SK-N-SH (cell line): ENCODE measurements at places on chromosomes 4 and X. TPM values are rescaled to one million over a fixed set of nuclear protein-coding genes. Genes with fewer than 3 reads are reported as not detected.

DNA sequence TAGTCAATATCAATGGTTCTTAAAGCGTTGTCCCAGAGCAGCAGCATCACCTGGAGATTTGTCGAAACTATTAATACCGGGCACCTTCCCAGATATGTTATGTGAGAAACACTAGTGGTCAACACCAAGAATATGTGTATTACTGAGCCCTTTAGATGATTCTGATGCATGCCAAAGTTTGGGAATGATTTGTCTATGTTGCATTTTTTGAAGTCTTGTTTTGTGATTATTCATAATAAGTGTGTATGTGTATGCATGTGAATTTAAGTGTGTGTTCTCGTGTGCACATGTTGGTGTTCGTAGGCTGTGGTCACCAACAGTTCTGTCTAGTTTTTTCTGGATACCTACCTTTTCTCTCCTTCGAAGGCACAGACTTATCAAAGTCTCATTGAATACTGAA is 749.4 kb downstream of the GRID2 start:
- no peaks in the 10 kb centered on the region for H3K4me1 ChIP-seq
- no peak for DNase-seq
- no peak overlapping the region for H3K4me3 ChIP-seq
- no peaks in the 10 kb centered on the region for H3K36me3 ChIP-seq

DNA sequence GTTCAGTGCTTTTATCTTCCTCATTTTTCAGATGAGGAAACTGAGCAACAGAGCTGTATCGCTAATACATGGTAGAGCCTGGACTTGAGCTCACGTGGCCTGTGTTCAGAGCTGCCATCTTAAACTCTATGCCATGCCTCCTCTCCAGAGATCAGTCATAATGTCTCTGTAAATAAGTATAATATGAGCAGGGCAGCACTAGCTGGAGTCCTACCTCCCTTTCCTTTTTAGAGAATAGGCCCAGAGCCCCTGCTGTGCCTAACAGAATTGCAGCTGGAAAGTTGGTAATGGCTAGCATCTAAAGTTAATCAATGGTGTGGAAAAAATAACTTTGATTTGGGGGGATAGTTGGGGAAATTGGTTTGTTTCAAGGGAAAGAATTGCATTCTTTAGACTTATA is 20.4 kb downstream of the CASP6 start:
- no peaks in the 10 kb centered on the region for H3K4me1 ChIP-seq
- no peaks in the 10 kb centered on the region for H3K27me3 ChIP-seq
- no peak overlapping the region for H3K4me3 ChIP-seq
- DNase-seq: no peak

- no peaks in the 10 kb centered on the region for H3K27me3 ChIP-seq
- H3K36me3 ChIP-seq: no peaks in the 10 kb centered on the region
- no peak overlapping the region for H3K4me3 ChIP-seq
- H3K4me1 ChIP-seq: peaks cover 17% of the 10 kb centered on the region; the same call in 1 of the 2 replicates
- no peak overlapping the region for H3K27ac ChIP-seq
- no peak for DNase-seq
Measured at GRCh38 chr4:168529257-168529656, 32.4 kb downstream of the PALLD start.

DNA sequence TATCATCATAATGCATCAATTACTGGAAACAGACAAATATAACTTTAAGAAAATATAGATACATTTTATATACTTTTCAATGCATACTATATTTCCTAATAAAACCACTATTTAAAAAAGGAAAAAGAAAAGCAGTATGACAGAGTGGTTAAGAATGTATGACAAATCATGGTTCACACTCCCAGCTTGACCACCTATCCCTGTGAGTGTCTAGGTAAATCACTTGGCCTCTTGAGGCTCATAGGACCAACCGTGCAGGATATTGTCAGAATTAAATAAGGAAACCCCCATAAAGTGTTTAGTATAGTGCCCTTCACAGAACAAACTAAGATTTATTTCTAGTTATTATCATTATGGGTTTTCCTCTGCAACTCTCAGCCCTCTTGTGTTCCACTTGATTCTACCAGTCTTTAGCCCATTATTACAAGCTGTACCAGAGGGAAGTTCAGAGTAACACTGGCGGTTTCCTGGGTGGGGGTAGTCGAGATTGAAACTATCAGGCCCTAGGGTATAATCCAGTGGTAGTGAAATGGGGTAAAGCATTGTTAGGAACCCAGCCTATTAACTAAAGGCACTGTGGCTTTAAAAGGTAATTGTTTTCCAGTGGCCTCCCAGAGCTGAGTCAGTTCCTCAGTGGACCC is 55.5 kb upstream of the PAK3 start:
- no peak for DNase-seq
- H3K27me3 ChIP-seq: peaks cover 6% of the 10 kb centered on the region; the same call in 1 of the 2 replicates
- H3K27ac ChIP-seq: no peak overlapping the region
- H3K4me3 ChIP-seq: no peak overlapping the region

NAP1L2 gene
- polyA plus RNA-seq: 0.12 and 0.19 TPM in 2 replicates

LRRC66 gene
- polyA plus RNA-seq: 0.07 and 0.08 TPM in 2 replicates

RHOXF2B gene
- not detected in 2 replicates for polyA plus RNA-seq

ADGRL3 gene
- 0.02 and 0.03 TPM in 2 replicates for polyA plus RNA-seq
